ENCODE measurements at places on chromosomes 5 and 9.

- no peak for DNase-seq
These were observed 372.4 kb upstream of the PAPPA start for GRCh38 chr9:115781070-115781736.

DNA sequence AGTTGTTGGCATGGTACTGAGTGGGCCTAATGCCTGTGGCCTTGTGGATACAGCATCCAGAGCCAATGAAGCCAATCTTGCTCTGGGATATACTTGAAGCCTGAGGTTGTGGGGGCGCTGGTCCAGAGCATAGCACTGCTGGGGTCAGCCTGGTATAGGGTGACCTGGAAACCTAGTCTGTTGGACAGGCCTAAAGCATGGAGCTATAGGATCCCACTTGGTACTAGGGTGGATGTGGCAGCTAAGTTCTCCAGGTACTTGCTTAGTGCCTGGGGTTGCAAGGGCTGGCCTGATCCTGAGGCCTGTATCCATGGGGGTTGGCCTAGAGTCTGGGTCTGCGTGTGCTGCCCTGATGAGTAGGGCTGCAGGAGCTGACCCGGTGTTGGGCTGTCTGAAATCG, 1168.2 kb upstream of the C9orf72 start:
- no peak for DNase-seq

- no peak for DNase-seq
These were observed 53.7 kb downstream of the TARS1 start for GRCh38 chr5:33494466-33494865.

DNA sequence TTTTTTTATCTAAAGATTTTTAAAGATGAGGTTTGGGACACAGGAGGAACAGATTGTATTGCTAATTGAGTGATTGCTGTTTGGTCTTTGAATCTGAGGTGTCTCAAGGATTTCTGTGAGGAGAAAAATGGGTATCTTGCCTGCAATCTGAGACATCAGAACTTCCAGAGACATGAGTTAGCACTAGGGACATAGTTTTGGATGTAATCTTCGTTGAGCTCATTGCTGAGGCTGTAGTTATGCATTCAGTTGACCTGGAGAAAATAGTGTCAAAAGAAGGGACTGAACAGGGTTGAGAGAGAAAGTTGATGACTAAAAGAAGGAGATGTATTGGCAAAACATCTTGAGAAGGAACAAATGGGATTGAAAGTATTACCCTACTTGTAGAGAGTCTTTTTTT, 24.6 kb downstream of the C9orf85 start:
- DNase-seq, result no peak

- DNase-seq, result no peak
These were observed 58.1 kb upstream of the SV2C start for GRCh38 chr5:76025069-76025468.

DNA sequence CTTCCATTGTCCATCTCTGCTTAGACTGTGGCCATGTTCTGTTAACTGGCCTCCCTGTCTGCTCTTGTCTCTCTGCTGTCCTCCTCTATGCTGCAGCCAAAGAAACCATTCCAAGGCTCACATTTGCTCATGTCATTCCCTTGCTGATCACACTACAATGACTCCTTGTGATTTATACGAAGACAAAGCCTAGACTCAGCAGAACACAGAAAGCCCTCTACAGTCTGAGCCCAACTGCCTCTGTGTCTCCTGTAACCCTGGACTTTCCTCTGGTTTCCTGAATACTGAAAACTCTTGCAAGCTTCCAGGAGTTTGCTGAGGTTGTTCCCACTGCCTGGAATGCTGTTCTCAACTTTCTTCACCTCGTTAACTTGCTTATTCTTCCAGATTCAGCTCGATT, 191.8 kb downstream of the TMEM38B start:
- DNase-seq, result no peak

GRCh38 chr5:66843065-66843464, 246.9 kb downstream of the MAST4 start:
- DNase-seq, result no peak

GRCh38 chr5:143186623-143187022, 216.9 kb downstream of the NR3C1 start:
- DNase-seq, result no peak

DNA sequence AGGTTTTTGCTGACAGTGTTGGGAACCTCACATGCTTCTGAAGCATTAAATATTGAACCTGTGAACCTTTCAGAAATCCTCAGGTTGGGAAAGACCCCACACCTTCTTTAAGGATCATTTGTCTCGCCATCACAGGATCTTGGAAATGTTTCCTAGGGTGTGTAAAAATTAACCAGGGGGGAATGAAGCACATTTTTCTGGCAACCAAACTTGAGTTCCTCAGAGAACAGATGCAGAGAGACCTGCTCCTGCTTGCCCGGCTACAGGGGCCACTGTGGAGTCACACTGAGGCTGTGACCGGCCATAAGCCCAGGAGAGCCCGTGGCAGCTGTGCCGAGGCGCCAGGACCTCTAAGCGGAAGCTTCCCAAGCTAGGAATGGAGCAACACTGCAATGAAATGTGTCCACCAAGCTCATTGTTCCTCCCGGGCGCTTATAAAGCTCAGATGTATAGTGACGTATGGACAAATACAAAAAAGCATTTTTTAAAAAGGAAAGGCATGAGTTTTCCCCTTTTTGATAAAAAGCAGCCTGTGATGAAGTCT, 7.7 kb downstream of the CXCL14 start:
- no peak for DNase-seq

DNA sequence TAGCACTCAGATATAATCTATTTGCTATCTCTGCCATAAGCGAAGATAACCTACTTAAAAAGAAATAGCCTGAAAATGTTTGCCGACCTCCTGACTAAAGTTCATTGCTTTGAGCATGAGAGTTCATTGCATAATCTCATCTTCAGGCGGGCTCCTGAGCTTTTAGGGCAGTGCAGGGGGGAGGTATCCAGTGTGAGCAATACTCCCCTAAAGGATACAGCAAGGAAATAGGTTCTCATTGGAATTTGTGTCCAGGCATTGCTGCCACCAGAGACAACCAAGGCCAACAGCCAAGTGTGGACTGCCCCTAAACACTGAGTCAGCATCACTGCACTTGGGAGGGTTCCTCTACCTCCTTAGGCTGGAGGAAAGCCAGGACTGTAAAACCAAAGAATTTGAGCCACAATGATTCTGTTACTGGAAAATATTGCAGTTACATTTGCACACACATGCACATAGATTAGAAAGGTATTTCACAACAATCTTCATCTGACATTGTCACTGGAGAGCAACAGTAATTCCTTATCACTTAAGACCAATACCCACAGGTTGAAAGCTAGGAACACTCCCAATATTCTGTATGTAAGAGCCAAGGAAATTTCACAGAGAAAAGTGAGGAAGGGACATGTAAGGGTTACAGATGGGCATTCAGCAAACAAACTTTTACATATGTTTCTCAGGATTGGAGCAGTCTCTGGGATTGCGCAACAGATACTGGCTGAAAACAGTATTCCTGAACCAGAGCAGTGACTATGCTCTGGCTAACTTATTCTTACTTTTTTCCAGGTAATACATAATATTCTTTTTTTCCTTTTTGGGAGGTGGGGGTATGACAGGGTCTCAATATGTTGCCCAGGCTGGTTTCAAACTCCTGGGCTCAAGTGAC, 98.6 kb upstream of the TLE1 start:
- peak; percentile 87 for DNase-seq

GRCh38 chr5:107735558-107735957, 64.8 kb upstream of the EFNA5 start:
- DNase-seq, result no peak

DNA sequence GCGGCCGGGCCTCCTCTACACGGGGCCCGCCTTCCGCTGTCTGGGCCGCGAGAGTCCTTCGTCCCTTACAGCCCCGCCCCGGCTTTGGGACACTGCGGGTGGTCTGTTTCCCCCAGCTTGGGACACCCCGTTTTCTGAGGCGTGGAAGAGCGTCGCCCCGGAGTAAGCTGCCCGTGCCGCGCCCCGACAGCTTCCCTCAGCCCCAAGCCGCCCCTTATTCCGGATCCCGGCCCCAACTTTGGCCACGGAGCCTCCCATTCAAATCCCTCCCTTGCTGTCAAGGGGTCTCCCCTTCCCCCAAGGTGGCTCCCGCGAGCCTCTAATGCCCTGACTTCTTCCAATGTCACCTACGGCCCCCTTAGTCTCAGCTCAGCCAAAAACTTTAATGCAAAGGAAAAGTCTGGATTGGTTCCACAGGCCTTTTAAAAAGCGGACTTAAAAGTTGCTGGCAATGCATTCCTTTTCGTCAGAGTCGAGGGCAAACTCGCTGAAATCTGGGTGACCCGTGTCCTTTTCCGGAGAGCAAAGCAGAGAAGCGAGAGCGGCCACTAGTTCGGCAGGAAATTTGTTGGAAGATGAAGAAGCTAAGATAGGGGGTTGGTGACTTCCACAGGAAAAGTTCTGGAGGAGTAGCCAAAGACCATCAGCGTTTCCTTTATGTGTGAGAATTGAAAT, 19.8 kb downstream of the EXOSC2 start:
- DNase-seq, result peak; percentile 60

GRCh38 chr9:87250205-87250604, 247.5 kb upstream of the DAPK1 start:
- DNase-seq, result peak; percentile 11

GRCh38 chr5:32559921-32560320, 25.4 kb upstream of the SUB1 start:
- no peak for DNase-seq

GRCh38 chr5:159663986-159664385, 252.3 kb upstream of the ADRA1B start:
- DNase-seq, result no peak

GRCh38 chr5:157476702-157477408, 16.8 kb downstream of the NIPAL4 start:
- DNase-seq, result peak; percentile 62

GRCh38 chr5:155136216-155136850, 122.8 kb downstream of the KIF4B start:
- no peak for DNase-seq

GRCh38 chr9:109176386-109176785, 9.3 kb upstream of the FRRS1L start:
- no peak for DNase-seq

DNA sequence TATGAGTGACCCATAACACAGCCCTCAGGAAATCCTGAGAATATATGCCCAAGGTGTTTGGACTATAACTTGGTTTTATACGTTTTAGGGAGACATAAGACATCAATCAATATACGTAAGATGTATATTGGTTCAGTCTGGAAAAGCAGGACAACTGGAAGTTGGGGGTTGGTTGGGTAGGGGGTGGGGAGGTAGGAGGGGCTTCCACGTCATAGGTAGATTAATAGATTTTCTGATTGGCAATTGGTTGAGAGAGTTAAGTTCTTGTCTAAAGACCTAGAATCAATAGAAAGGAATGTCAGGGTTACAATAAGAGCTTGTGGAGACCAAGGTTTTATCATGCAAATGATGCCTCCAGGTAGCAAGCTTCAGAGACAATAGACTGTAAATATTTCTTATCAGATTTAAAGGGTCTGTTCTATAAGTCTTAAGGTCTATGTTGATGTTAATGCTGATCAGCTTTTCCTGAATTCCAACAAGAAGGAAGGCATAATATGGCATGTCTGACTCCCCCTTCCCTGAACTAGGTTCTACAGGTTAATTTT, 2267.7 kb upstream of the ACO1 start:
- no peak for DNase-seq

GRCh38 chr5:149872351-149873040, 72.1 kb downstream of the PDE6A start:
- DNase-seq, result no peak

DNA sequence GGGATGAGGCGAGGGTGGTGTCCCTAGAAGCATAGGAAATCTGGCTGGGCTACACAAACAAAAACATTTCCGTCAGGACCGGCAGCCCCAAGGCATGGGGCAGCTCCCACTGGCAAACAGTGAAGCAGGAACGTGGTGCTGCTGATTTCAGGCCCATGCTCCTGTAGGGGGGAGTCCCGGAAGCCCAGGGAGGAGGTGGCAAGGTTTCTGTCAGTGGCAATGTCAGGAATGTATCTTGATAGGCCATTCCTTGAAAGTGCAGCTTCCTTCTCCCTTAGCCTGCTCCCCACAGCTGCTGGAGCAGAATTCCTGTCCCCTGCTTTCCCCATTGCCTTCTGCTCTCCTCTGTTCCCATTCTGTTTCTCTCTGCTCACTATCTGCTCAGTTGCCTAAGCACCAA, 42.4 kb downstream of the MRRF start:
- DNase-seq, result no peak

DNA sequence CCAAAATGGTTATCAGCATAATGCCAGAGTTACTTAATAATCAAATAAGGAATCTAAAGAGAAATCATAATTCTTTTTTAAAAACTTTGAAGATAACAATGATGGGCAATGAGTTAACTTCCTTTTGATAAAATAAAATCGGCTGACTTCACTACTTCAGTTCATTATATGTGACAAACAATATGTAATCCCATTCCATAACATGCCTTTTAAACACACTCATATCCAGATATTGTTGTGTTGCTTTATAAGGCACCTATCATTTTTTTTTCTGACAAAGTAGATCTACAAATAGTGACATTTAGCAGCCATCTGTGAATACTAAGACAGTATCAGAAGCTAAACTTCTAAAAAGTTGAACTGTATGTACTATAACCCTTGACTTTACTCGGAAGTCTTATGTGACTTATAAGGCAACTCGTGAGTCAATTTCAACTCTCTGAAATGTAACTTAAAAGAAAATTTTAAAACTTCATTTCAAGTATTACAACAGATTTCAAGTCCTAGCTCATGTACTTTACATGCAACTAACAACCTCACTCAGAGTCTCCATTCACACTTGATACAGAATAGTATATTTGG, 7.5 kb downstream of the ADAMTS6 start:
- no peak for DNase-seq

GRCh38 chr5:33258553-33258952, 182.2 kb upstream of the TARS1 start:
- DNase-seq, result no peak

- no peak for DNase-seq
These were observed 259.6 kb upstream of the RPS23 start for GRCh38 chr5:82537687-82538306.

DNA sequence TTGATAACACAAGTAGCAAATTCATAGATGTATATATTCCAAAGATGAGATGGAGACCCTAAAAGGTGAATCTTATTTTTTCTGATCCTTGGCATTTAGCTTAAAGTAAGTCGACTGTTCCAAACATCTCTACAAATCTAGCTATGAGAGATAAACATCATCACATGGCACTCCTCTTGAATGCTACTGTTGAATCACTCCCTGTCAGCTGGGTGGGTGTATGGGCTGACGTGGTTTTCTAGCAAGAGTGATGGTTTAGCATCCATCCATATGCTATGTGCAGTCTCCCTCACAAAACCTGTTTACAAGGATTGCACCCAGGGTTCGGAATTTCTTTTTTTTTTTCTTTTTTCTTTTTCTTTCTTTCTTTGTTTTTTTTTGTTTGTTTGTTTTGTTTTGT, 13.8 kb downstream of the ACO1 start:
- no peak for DNase-seq

GRCh38 chr9:136381966-136382513, 8.6 kb upstream of the CARD9 start:
- no peak for DNase-seq

Data from erythroblast (primary cell).